Kasumi-1 (cell line): ENCODE measurements at places on chromosomes 2 and 18.

DNA sequence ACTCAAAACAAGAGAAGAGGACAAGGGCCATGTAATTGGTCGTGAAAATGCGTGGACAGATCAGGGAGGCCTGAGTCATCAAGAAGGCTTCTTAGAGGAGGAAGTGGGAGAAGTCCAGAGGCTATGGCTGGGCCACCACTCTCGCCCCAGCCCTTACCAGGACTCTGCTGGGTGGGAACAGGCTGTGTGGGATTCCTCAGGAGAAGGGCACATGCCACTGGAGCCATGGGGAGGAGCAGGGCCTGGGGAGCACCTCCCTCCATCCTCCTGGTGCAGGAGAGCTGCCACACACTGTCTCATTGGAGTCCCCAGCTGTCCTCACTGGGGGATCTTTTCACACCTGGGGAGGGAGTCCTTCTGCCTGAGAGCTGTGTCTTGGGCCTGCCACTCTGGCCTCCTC, 9.4 kb upstream of the RALB start:
- no peak for DNase-seq

GRCh38 chr2:45789961-45790723, 138.7 kb downstream of the PRKCE start:
- DNase-seq = no peak

DNA sequence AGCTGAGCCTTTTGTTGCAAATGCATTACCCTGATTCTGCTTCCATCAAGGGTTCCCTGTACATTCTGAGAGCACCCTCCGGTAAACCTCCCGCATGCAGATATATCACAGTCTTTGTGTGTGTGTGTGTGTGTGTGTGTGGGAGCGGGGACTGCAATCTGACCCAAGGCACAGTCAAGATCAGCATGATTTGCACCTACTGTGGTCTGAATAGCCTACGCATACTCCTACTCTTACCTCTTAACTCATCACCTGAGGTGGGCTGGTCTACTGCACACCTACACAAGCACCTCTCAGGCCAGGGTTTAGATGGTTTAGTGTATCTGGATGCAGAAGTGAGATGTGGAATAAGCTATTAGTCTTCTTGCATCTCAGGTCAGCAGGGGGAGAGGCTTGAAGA, 174.6 kb downstream of the FSHR start:
- no peak for DNase-seq

- no peak for DNase-seq
These were observed 21.9 kb upstream of the CHRNA1 start for GRCh38 chr2:174786066-174786725.

DNA sequence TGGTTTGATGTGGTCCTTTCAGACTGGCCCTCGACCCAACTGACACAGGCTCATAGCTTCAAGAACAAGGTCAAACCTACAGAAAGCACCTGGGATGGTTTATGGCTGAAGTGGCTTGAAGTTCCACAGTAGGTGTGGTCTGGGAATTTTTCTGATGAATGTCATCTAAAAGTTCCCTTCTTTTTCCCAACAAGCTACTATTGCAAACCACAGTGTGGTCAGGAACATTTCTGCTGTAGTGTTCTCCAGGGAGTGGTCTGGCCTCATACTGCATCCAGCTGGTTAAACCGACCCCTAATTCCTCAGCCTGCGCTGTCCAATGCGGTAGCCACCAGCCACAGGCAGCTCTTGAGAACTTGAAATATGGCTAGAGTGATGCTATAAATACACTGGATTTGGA, 92.7 kb downstream of the FAM124B start:
- no peak for DNase-seq

DNA sequence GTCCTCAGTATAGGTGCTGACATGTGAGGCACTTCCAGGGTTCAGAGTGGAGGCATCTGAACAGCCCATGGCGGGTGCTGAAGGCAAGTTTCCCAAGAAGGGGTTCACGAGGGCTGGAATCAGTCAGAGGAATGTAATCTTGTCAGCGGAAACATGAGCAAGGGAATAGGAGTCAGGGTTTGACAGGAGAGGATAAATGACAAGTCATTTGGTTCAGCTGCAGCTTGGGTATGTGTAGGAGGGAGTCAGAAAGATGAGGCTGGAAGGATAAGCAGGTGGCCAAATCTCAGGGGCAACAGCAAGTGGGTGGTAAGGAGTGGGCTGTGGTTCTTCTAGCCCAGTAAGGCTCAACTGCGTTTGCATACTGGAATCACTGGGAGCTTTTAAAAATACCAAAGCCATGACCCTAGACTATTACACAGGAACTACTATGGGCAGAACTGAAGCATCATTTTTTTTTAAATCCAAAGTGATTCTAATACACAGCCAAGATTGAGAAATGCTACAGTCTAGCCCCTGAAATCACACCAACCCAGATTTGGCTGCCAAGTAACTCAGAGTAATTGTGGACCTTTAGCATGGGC, 41.8 kb upstream of the NAB1 start:
- DNase-seq = no peak

DNA sequence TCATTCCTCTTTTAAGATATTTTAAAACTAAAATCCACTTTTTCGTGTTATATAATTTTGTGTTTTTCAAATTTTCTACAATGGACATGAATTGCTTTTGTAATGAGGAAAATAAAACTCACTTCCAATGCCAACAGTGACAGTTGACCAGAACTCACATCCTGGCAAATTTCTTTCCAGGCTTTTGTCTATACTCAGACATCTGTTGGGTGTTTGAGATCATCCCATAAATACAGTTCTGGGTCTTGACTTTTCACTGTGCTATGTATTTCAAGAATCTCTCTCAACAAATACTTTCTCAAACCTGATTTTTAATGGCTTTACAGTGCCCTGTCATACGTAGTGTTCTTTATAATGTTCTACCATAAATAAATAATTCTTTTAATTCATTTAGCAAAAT, 57.6 kb downstream of the RPL37A start:
- DNase-seq = no peak

DNA sequence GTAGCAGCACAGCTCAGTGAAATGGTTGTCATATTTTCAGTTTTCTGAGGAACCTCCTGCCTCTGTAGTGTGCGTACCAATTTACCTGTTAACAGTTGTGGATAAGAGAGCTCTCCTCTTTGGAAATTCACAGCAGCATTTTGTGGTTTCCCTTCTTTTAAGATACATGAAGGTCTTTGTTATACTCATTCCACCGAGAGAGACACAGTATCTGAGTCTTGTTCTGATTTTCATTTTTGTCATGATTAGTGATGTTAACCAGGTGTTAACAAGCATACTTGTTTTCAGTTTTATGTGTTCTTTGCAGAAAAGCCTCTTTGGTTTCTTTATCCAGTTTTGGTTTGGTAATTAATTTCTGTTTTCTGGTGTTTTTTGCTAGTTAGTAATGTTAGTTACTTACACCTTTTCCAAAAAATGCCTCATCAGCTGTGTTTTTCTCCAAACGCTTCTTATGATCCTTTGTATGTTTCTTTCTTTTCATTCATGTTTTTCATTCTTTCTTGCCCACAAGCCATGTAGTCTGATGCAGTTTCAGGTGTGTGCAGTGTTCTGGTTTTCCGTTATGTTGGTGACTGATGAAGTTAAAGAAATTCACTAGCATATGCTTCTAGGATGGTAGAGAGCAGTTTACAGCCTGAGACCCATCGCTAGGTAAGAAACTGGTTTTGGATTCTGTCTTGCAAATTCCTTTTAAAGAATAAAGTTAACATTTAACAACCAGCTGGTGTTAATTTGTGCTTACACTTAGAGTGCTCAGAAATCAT, 30.1 kb downstream of the CCDC74A start:
- DNase-seq = no peak

DNA sequence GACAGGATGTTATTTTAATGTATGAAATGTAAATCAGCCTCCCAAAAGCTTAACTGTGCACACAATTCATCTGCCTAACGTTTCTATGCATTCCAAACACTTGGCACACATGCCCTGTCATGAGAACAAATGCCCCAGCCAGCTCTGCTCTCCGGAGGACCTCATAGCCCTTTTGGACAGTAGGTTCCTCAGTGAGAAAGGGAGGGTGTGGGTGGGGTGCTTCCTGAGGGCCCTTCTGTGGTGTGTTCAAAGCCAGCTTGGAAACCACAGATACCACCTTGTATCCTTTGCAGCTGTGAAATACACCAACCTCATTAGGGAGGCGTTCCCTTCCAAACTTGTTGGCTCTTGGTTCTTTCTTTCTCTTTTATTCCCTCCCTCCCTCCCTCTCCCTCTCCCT, 102.2 kb upstream of the ASB18 start:
- no peak for DNase-seq

GRCh38 chr18:3391704-3392466, 58.1 kb upstream of the TGIF1 start:
- DNase-seq = no peak

- DNase-seq = no peak
These were observed 189.0 kb downstream of the PLCL1 start for GRCh38 chr2:197993363-197993762.

- DNase-seq = no peak
These were observed 339.6 kb downstream of the LRRTM1 start for GRCh38 chr2:79964966-79965365.

DNA sequence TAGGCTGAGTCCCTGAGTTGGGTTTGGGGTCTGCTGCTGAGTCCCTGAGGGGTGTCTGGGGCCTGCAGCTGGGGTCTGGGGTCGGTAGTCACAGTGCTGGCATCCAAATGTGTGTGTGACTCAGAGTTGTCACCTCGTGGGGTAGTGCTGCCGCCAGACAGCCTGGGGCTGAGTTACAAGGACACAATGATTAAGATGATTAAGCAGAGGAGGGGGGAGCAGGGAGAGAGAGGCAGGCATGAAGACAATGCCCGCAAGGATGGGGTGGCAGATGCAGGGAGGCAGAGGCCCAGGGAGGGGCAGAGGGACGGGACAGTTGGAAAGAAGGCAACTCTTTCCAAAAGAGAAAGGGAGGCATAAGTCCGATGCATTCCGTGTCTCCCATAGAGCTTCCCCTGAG, 120.2 kb downstream of the CELF4 start:
- DNase-seq = no peak

DNA sequence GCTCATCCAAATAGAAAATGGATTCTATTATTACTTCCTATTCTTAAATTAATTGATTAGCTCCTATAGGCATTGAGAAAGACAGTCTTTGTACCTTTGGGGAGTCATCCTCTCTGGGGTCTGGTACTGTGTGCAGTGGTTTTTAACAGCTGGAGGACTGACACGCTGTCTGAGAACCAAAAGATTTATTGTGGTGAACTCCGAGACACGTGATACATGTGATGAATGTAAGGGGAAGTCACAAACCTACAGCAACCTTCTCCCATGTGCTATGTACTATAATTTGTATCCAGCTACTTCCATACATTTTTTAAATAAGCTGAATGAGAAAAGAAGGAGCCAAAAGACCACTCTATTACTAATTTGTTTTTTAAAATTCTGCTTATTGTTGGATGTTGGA, 133.7 kb downstream of the GALNT3 start:
- DNase-seq = no peak
